ENCODE measurements at places on chromosomes 7 and 10. TPM values are rescaled to one million over a fixed set of nuclear protein-coding genes. Genes with fewer than 3 reads are reported as not detected.

DNA sequence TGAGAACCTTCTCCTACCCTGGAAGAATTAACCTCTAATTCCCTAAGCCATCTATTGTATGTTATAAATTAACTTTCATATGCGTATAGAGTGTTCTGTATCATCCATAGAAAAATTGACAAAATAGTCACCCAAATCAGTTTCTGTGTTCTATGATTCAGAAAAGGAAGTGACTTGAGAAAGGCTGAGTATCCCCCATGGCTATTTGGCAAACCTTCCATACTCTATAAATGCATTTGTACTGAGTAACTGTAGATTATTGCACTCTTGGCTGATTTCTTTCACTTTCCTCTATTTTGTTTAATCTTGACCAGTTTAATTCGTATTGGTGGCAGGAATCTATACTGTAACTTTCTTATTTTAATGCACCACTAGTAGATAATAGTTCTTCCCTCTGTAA lies 182.2 kb downstream of the HTR7 start:
- no peak for DNase-seq
- H3K36me3 ChIP-seq: no peaks in the 10 kb centered on the region
- no peaks in the 10 kb centered on the region for H3K27me3 ChIP-seq
- no peak overlapping the region for H3K4me3 ChIP-seq
- no peak overlapping the region for H3K27ac ChIP-seq

DNA sequence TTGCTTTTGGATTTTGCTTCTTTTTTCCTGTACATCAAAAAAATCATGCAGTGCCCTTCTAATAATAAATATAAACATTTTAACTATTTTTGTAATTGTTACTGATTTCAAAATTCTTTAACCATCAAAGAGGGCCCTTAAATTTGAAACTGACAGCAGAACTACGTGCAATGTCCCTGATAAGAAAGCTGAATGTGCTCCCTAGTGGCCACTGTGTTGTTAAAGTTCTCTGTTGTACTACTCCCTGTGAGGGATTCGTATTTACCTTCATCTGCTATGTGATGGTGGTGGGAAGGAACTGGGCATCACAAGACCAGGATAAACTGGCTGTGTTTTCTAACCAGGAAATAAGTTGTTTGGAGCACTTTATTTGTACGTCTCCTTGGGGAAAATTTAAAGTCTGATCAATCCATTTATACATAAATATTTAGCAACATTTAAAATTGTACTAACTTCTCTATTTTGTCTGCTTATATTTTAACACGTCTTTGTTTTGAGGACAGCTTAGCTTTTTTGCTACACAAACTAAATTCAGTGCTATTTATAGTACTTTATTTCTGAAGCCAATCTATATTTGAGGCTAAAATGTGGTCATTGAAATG lies 322.4 kb downstream of the HGF start:
- H3K4me1 ChIP-seq: no peaks in the 10 kb centered on the region
- H3K36me3 ChIP-seq: no peaks in the 10 kb centered on the region
- peaks cover 4% of the 10 kb centered on the region for H3K27me3 ChIP-seq
- H3K4me3 ChIP-seq: no peak overlapping the region
- DNase-seq: no peak

- no peak overlapping the region for H3K4me3 ChIP-seq
- H3K4me1 ChIP-seq: peaks cover 11% of the 10 kb centered on the region
- H3K27ac ChIP-seq: no peak overlapping the region
- no peaks in the 10 kb centered on the region for H3K36me3 ChIP-seq
- DNase-seq: no peak
- H3K27me3 ChIP-seq: no peaks in the 10 kb centered on the region
Measured at GRCh38 chr10:102283890-102284289, 38.6 kb downstream of the GBF1 start.

DNA sequence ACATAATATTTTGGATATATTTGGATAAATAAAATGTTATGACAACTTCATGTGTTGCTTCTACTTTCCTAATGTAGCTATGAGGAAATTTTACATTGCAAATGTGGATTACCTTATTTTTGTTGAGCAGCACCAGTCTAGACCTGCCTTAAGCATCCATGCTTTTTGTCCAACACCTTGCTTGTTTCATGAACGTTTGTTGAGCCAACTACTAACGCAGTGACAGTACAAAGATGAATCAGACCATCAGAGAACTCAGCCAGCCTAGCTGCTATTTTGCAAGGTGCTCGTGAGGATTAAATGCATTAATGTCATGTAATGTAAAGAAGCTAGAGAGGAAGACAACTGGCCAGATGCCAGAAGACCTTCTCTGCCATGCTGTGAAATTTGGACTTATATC lies 1.1 kb upstream of the ZC3HAV1L start:
- H3K36me3 ChIP-seq: no peaks in the 10 kb centered on the region
- no peak overlapping the region for H3K4me3 ChIP-seq
- no peak for DNase-seq
- no peaks in the 10 kb centered on the region for H3K27me3 ChIP-seq

The HHEX gene
- total RNA-seq: 36.5 TPM

The NEBL gene
- 7.8 TPM for total RNA-seq

DNA sequence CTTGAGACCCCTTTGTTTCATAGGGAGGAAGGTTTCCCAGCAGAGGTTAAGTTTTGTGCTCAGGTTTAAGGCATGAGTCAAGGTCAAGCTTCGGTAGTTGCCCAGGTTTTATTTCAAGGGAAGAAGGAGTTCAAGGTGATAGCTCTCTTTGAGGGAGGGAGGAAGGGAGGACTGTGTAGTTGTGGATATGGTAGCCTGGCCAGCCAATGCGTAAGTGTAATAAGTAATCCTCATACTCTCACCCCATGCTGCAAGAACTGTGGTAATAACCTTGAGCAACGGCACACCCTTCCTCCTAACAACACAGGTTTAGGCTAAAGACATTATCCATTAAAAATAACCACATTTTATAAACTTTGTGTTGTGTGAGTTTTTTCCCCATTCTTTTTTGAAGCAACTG lies 478.9 kb downstream of the KCNMA1 start:
- no peaks in the 10 kb centered on the region for H3K36me3 ChIP-seq
- DNase-seq: no peak
- H3K4me3 ChIP-seq: no peak overlapping the region
- H3K27me3 ChIP-seq: no peaks in the 10 kb centered on the region

GRCh38 chr10:127293640-127294039 lies 97.2 kb upstream of the INSYN2A start:
- H3K4me3 ChIP-seq: no peak overlapping the region
- no peaks in the 10 kb centered on the region for H3K36me3 ChIP-seq
- no peak for DNase-seq
- H3K27me3 ChIP-seq: no peaks in the 10 kb centered on the region
- H3K27ac ChIP-seq: no peak overlapping the region
- no peaks in the 10 kb centered on the region for H3K4me1 ChIP-seq

DNA sequence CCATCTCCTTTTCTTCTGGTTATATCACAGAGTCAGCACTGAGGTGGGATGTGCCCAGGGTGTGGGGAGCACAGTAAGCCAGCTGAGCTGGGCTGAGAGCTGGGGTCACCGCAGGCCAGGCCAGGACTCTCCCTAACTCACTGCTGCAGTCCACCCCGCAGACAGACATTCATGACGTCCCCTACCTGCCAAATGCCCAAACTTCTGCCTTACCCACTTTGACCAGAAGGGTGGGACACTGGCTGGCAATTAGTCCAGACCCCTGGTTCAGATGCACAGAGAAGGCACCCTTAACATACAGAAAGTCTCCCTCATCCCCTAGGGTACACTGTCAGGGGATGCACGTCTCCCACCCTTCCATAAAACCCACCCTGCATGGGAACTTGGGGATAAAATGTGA lies 2.1 kb downstream of the DRGX start:
- H3K27ac ChIP-seq: no peak overlapping the region
- H3K27me3 ChIP-seq: peaks cover 54% of the 10 kb centered on the region
- no peak for DNase-seq
- H3K4me3 ChIP-seq: no peak overlapping the region
